ENCODE measurements at places on chromosomes 13 and 19. TPM values are rescaled to one million over a fixed set of nuclear protein-coding genes. Genes with fewer than 3 reads are reported as not detected.

Gene SBK2
- total RNA-seq = 0.13 TPM

Gene KLK5
- not detected for total RNA-seq

Gene SMAD9
- 8.3 TPM for total RNA-seq

Gene CYP2A6
- total RNA-seq = not detected

Gene CEACAM19
- 3.8 TPM for total RNA-seq

Gene NOVA2
- total RNA-seq = 0.20 TPM

Gene IFNL1
- not detected for total RNA-seq

Gene PDX1
- total RNA-seq = not detected

Gene KRTDAP
- not detected for total RNA-seq

Gene KIR3DL2
- total RNA-seq = not detected

Gene MCEMP1
- not detected for total RNA-seq

Gene ZNF540
- total RNA-seq = 0.72 TPM

Gene MEX3D
- 50.2 TPM for total RNA-seq

Gene TEX101
- not detected for total RNA-seq

Gene NRTN
- total RNA-seq = 0.07 TPM

All from smooth muscle cell of the pulmonary artery (primary cell).